ENCODE measurements at places on chromosomes 12 and 14.

DNA sequence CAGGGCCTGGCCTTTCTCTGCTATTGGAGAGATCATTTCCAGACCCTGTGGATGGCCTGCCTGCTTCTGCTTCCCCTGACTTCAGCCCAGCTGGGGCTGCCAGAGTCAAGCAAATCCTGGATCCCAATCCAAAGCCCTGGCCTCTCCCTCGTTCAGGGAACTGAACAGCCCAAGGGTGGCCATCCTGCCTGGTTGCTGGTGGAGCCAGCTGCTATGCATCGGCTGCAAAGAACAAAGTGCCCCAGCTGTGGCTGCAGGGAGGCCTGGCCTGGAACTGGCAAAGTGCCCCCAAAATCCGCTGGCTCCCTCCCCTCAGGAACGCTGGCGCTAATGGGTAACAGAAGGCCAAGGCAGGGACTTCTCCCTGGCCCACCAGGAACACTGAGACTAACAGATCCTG is 56.4 kb downstream of the LRRC74A start:
- DNase-seq = no peak

GRCh38 chr12:54431911-54432814 is 13.1 kb upstream of the ITGA5 start:
- DNase-seq = peak; percentile 48

DNA sequence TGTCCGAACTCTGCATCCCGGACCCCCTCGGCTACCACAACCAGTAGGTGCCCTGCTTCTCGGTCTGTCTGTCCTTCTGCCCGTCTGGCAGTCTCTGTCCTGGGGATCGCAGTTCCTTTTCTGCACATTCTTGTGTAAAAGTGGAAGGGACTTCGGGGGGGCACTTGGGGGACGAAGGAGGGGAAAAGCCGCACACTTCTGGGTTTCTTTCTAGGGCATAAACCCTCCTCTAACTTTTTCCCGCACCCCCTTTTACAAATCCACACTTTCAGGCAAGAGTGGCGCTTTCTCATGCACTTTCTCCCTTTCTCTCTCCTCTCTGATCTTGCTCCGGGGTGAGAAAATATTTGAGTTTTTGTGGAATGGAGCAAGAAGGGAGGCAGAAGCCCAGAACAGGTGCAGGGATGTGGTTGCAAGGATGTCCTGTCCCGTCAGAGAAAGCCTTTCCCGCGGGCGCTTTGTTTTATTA is 506 bp downstream of the ESRRB start:
- DNase-seq = no peak

- DNase-seq = no peak
Observed at GRCh38 chr12:57715786-57716185, 21.9 kb downstream of the OS9 start.

- DNase-seq = no peak
Observed at GRCh38 chr14:58817846-58818245, 180.1 kb downstream of the DACT1 start.

DNA sequence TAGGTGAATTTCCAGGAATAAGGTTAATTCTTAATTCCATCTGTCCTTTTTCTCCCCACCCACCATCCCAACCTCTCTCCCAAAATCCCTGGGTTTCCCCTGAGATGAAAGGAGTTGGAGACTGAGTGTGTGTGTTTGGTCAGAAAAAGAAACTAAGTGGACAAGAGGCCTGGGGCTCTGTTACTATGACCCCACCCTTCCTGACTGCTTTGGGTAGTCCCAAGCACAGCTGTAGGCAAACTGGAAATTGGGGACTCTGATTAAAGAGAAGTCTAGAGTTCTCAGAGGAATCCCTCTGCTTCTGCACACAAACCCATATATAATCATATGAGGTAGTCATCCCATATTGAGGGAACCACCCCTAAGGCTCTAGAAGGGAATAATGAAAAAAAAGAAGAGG is 7.0 kb upstream of the HOXC12 start:
- DNase-seq = no peak

GRCh38 chr12:131135786-131136538 is 182.3 kb downstream of the ADGRD1 start:
- DNase-seq = no peak

- no peak for DNase-seq
Observed at GRCh38 chr14:96746101-96746500, 51.1 kb upstream of the VRK1 start.

- DNase-seq = no peak
Observed at GRCh38 chr14:100804138-100804537, 21.8 kb upstream of the MEG3 start.

GRCh38 chr12:18878676-18879180 is 140.8 kb downstream of the CAPZA3 start:
- no peak for DNase-seq

DNA sequence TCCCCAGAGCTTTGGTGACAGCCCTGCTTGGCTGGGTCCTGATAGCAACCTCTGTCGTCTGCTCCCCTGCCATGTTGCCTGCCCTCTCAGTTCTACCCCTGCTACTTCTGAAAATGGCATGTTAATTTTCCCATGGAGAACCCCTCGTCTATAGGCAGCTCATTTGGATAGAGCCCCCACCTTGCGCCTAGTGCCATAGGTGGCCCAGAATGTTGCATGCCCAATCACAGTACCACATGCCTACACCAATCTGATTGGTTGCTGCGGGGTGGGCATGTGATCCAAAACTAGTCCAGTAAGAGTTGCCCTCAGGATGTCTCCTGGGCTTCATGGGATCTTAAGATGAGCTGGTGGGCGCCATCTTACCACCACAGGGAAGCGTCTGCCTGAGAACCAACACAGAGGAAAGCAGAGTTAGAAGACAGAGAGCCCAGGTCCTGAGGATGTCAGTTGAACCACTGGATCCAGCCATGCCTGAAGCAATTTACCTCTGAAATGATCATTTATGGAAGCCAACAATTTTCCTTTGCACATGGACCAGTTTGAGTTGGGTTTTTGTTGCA is 85.7 kb downstream of the PAPOLA start:
- no peak for DNase-seq

GRCh38 chr14:38175658-38176057 is 32.0 kb upstream of the SSTR1 start:
- no peak for DNase-seq

DNA sequence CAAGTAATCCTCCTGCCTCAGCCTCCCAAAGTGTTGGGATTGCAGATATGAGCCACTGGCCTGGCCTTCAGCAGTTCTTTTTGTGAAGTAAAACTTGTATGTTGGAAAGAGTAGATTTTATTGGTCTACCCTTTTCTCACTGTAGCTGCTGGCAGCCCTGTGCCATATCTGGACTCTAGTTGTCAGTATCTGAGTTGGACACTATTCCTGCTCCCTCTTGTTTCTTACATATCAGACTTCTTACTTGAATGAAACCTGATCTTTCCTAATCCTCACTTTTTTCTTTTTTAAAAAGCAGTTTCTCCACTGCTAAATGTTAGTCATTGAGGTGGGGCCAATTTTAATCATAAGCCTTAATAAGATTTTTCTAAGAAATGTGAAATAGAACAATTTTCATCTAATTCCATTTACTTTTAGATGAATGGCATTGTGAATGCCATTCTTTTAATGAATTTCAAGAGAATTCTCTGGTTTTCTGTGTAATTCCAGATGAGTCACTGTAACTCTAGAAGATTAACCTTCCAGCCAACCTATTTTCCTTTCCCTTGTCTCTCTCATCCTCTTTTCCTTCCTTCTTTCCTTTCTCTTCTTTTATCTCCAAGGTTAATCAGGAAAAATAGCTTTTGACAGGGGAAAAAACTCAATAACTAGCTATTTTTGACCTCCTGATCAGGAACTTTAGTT is 88.7 kb downstream of the APAF1 start:
- no peak for DNase-seq

GRCh38 chr12:105292705-105293104 is 37.8 kb upstream of the C12orf75 start:
- DNase-seq = no peak

- DNase-seq = no peak
Observed at GRCh38 chr12:1876086-1876485, 42.4 kb downstream of the CACNA2D4 start.

GRCh38 chr14:91257328-91258010 is 13.0 kb upstream of the GPR68 start:
- no peak for DNase-seq

DNA sequence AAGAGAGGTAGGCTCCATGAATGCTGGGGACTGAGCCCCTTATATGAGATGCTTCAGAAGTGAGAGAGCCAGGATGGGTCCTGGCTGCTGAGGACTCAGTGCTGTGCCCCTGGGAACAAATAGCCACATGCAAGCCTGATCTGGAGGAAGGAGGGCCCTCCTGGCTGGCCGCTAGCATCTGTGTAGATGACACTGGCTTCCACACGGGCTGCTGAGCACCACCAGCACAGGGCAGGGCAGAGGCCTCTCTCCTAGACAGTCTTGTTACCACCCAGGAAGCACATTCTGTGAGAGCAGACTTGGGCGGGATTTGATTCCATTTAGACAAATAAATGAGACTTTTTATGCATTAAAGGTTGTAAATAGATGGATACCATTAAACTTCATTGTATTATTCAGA is 48.0 kb downstream of the ZNF664 start:
- DNase-seq = no peak

DNA sequence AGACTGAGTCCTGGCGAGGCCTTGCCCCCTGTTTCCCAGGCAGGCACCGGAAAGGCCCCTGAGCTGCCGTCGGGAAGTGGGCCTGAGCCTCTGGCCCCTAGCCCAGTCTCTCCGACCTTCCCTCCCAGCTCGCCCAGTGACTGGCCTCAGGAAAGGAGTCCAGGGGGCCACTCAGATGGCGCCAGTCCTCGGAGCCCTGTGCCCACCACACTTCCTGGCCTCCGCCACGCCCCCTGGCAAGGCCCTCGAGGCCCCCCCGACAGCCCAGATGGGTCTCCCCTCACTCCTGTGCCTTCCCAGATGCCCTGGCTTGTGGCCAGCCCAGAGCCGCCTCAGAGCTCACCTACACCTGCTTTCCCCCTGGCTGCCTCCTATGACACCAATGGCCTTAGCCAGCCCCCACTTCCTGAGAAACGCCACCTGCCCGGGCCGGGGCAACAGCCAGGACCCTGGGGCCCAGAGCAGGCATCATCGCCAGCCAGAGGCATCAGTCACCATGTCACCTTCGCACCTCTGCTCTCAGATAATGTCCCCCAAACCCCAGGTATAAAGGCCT is 10.9 kb downstream of the TNS2 start:
- DNase-seq = no peak

DNA sequence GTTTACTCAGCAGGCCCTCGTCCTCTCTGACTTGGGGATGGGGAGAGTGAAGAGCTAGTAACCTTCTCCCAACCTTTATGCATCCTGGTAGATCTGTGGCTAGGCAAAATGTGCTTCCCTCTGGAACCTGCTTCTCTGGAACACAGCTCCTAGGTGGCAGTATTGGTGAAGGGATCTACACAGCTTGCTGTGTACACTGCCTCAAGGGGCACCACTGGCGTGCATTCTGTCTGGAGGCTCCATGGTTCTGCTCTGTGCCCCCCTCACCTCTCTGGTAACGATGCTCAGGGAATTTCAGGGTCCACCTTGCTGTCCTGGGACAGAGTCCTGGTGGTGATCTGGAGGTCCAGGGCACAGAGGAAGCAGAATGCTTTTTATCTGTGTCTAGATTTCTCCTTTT is 43.5 kb upstream of the KCNA5 start:
- no peak for DNase-seq

DNA sequence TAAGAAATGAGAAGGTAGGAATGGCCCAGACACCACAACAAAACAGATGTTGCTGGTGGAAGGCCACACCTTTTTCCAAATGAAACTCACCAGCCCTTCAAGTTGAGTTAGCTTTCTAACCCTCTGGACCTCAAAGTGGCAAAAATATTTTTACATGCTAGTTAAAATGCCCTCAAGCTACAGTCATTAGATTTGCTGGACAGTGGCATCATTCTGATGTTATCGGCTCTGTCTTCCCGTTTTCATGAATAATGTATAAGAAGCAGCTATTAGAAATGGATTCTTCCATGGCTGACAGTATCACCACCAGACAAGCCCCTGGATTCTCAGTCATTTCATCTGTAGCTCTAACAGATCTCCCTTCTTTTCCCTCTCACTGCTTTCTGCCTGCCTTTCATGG is 37.1 kb upstream of the PLXNC1 start:
- no peak for DNase-seq

- DNase-seq = no peak
Observed at GRCh38 chr14:41549821-41550607, 56.7 kb upstream of the LRFN5 start.

GRCh38 chr12:44816446-44817017 is 59.6 kb downstream of the NELL2 start:
- DNase-seq = no peak

DNA sequence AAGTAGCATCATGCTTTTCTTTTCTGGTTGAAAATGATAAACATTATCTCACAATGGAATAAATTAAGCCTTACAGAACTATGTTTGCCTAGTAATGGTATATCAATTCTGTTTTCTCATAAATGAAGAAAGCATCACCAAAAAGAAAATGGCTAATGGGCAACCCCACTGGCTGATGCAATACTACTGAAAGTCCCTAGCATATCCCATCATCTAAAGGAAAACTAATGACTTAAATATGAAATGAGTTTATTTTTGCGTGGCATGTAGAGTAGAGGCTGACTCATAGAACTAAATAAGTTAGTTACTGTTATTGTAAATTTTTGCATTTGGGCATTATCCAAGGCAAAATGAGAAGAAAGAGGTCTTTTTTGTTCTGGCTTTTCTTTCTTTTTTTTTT is 1156.3 kb upstream of the SEL1L start:
- no peak for DNase-seq

DNA sequence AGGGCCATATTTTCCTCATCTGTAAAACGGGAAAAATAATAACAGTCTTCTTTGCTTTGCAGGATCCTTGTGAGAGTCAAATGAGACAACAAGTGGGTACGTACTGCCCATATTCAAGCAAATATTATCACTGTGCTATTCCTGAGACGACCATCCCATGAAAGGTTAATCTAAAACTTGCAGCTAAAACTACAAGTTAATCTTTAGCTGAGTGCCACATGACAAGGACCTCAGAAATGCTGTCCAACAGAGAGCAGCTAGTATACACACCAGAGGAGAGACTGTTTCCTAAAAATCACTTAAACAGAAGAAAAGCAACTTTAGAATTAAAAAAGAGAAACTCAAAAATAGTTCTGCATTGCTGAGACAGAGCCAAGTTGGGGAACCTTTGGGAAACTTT is 162.7 kb upstream of the TMTC2 start:
- DNase-seq = no peak

DNA sequence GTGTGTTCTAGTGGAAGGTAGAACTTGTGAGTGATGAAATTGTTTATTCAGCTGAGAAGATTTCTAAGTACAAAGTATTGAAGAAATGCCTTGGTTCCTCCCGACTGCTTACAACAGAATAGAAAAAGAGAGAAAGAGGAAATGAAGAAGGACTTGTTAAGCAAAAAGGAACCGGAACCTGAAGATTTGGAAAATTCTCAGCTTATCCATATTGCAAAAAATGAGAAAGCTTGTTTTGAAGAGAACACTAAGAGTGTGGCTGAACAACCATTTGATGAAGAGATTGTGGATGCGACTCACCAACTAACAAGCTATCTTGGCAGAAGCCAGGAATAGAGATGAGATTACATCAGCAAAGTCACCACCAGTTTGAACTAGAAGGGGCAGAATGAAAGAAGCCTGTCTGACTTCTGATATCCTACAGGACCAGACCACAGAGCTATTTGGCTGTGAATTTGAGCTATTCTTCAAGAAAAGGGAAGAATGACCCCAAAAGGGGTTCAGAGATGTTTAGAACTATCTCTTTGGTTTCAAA is 15.1 kb downstream of the NDUFA9 start:
- peak; percentile 62 for DNase-seq

All from AG08396 (cell line).